ENCODE measurements at places on chromosomes 6 and 20.

GRCh38 chr6:12878741-12879140 is 162.2 kb downstream of the PHACTR1 start:
- no peak for DNase-seq

- peak; percentile 7 for DNase-seq
Measured at GRCh38 chr20:23492292-23492691, 1.4 kb downstream of the CST8 start.

DNA sequence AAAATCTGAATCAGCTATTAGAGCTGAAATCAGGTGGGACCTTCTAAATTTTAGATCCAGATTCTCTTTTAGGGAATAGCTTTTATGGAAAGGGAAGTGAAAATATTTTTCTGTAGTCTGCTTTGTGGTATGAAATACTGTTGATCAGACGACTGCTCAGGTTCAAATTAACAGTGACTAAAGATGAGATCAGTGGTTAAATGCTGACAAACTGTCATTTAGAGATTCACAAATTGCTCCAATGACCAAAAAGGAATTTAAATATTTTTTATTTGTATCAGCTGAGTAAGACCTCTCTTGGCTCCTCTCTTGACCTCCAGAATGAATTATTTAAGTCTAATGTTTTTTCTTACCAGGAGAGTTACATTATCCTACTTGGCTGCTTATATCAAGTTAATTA is 77.3 kb downstream of the KCNQ5 start:
- DNase-seq = no peak

DNA sequence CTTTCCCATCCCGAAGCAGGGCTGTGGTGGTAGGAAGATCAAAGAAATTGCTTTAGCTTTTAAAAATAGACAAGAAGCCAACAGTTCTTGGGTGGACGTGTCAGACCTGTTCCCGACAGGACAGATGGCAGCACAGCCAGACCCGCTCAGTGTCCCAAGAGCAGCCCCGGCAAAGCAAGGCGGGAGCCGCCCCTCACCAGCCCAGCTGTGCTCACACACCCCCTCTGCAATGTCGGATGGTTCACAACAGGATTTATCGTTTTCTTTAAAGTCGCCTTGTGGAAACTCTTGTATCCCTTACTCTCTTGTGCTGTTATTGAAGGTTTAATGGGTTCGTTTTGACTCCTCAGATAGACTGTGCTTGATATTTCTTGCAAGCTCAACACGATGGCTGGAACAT is 302.4 kb downstream of the THBS2 start:
- DNase-seq = no peak

DNA sequence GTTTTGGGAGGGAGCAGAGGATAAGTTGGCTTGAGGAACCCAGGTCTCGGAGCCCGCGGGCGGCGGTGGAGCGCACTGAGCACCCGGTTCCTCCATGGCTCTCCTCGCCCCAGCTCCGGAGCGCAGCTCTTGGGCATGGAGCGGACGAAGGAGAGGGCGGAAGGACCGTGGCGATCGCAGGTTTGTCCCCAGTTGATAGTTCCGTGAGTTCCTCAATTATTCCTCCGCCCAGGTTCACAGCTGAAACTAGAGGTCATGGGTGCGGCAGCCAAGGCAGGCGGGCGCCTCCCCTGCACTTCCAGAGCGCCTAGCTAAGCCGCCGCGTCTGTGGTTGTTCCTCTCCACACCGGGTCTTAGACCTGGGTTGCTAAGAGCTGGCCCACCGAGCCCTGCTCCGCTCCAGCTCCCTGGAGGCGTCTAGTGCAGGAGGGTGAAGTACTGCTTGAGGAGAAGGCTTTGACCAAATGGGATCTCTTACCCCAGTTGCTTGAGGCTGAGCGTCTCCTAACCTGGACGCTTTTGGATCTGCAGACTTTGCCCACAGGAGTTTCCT is at the start of gene HTR1B:
Gene HTR1B, minus strand, starts transcription at position 184 of the 553 bp plus-strand sequence. Its CDS starts 88 bp downstream, at position 96.
- DNase-seq = no peak

DNA sequence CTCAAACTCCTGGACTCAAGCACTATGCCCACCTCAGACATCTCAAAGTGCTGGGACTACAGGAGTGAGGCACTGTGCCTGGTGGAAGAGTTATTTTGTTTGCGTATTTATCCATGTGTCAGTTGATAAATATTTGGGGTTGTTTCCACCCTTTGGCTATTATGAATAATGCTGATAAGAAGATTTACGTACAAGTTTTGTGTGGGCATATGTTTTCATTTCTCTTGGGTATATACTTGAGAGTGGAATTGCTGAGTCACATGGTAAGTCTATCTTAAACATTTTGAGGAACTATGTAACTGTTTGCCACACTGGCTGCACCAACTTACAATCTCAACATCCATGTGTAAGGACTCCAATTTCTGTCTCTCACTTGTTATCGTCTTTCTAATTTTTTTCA is 200.3 kb downstream of the RNGTT start:
- DNase-seq = no peak

DNA sequence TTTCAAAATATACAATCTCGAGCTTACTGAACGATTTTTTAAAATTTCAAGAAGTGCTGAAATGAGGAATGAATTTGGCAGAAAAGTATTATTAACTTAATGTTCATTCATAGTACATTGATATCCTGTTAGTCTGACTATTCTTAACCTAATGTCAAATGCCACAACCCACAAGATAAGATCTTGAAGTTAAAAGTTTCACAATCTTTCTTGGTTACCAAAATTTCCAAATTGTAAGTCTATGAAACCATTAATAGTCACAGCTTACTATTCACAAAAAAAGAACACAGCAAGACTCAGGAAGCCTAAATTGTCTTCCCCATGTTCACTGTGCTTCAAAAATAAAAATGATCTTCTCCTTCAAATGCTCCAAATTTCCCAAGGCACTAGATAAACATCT is 71.3 kb downstream of the HACE1 start:
- no peak for DNase-seq

- no peak for DNase-seq
Measured at GRCh38 chr6:158805698-158806377, 13.3 kb downstream of the EZR start.

GRCh38 chr6:90913266-90913960 is 326.5 kb upstream of the MAP3K7 start:
- DNase-seq = no peak

DNA sequence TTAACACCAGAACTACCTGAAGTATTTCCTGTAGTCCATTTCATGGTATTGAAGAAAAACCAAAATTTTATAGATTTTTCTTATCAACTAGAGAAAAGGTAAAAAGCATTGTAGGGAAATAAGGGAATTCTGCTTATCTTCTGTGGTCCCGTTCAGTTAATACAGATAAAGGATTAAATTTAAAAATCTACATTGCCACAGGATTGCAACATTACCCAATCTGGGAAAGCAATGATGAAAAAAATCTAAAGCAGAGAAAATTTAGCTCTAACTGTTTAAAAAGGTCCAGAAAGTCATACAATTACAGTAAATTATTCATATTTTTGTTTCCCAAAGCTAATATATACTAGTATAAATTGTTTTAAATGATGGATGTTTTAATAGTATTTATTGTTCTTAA is 18.0 kb downstream of the POLH start:
- no peak for DNase-seq

DNA sequence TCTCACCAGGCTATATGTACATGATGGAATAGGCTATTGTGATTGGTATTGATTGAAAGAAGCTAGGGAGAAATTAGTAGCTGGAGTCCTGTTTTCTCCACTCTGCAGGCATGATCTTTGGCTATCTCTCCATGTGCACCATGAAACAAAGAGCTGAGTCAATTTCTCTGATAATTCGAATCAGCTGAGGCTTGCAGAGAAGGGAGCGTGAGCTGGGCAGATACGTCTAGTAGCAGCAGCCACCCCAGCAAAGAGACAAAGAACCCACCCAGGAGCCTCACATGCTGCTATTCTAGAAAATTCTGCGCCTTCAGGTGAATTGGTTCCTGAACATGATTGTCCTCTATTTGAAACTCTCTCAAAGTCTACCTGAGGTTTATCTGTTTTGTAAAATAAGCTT is 6.9 kb upstream of the SGK1 start:
- DNase-seq = no peak

GRCh38 chr6:7041511-7042026 is 66.2 kb upstream of the RREB1 start:
- DNase-seq = no peak

DNA sequence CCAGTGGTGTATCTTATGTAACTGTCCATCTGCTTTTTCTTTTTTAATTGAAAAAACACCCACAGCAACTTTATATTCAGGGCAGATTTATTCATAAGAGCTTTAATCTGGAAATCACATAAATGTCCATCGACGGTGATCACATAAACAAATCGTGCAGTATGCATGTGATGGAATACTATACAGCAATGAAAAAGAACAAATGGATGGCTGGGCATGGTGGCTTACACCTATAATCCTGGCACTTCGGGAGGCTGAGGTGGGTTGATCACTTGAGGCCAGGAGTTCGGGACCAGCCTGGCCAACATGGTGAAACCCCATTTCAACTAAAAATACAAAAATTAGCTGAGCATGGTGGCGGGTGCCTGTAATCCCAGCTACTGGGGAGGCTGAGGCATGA is 39.1 kb downstream of the VSTM2L start:
- DNase-seq = no peak

DNA sequence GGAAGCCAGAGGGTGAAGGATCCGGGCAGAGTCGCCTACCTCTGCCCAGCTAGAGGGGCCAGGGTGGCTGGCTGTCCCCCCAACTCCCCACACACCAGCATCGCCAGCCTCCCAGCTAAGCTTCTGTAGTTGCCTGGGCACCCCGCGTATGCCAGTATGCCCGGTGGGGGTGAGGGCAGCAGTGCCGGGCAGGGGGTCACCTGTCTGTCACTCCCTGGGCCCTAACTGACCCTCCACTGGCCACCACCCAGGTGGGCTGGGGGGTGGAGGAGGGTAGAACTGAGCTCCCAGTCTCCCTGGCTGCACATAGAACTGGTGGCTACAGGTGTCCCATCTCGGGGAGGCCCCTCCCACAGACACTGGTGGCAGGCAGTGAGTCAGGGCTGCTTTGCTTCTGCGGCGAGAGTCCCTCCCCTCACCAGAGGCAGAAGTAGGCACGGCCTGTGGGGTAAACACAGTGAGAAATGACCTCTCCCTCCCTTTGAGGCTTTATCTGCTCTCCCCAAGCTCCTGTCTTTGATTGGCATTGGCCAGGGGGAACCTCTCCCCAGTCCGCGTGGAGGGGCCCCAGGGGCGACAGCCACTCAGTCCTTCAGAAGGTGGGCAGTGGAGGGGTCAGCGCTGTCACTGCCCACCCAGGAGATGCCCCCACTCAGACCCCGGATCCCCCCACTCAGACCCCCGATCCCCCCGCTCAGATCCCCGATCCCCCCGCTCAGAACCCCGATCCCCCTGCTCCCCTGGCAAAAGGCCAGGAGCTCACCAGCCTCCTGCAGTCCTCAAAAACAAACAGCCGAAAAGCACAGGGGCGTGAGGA is 2.5 kb downstream of the NTSR1 start:
- no peak for DNase-seq

- DNase-seq = no peak
Measured at GRCh38 chr6:9985481-9985880, 429.4 kb downstream of the TFAP2A start.

- no peak for DNase-seq
Measured at GRCh38 chr6:119043265-119043664, 35.2 kb downstream of the FAM184A start.

DNA sequence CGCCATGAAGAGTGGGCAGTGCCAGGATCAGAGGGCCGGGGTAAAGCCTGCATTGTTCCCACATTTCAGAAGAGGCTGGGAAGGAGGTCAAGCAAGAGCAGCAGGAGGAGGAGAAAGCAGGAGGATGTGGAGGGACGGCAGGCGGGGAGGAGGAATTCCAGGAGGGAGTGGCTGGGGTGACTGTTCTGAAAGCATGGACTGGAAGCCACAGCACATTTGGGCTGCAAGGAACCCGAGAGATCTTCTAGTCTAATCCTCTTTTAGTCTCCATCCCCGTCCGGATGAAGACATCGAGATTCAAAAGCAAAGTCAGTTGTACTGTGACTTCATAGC is 76.9 kb downstream of the FAM50B start:
- DNase-seq = no peak

- DNase-seq = no peak
Measured at GRCh38 chr20:57777911-57778310, 68.1 kb upstream of the PMEPA1 start.

DNA sequence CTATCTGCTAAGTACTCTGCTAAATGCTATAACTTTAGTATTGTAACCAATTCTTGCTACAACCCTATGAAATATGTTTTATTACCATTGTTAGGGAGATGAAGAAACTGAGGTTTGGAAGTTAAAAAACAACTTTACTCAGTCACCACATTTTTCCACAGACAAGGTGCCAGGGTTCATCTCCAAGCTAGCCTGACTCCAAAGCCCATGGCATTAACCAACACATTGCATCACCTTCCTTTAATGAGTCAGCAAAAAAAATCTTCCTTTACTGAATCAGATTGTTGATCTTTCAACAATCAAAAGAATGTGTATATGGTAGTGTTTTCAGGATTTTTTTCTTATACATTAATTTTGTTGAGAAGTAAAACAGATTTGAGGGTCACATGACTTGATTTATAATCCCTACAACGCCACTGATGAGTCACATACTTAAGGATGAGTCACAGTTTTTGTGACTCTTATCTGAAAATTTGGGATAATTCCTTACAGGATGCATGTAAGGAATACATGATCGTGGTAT is 41.5 kb downstream of the MAN1A1 start:
- no peak for DNase-seq

DNA sequence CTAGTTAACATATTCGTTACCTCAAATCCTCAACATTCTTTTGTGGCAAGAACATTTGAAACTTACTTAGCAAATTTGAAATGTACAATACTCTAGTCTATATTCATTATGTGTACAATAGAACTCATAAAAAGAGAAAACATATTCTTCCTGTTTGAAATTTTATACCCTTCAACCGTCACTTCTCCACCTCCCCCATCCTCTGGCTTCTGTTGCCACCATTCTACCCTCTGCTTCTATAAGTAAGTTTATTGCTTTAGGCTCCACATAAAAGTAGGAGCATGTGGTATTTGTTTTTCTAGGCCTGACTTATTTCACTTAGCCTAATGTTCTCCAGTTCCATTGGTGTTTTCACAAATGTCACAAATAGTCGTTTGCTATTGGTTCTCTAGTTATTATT is 205.3 kb downstream of the TENT5A start:
- no peak for DNase-seq

- DNase-seq = no peak
Measured at GRCh38 chr20:44282192-44282591, 28.8 kb downstream of the FITM2 start.

- DNase-seq = no peak
Measured at GRCh38 chr6:125123468-125124048, 30.0 kb upstream of the TPD52L1 start.

DNA sequence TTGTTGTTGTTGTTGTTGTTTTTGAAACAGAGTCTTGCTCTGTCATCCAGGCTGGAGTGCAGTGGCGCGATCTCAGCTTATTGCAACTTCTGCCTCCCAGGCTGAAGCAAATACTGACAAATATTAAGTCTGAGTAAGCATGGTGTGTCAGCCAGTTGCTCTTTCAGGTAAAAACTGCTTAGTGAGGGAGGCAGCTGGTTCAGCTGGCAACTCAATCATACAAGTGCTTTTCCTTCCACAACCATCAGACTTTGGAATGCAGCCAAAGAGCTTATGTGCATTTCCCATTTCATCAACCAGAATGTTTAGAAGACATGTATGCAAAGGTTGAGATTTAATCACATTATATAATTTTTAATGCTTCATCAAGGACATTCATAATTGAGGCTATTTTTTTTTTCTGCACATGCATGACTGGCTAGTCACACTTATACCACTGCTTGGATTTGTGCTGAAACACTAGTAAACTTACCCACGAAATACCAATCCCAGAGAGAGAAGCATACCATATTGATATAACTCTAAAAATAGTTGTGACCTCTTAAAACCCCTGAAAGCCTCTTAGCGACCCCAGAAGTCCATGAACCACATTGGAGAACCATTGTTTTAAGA is 56.0 kb downstream of the CLIC5 start:
- DNase-seq = no peak
